ENCODE measurements at places on chromosomes 5 and 9.
A peak's percentile ranks its signal among the peaks of the same experiment; 100 is the strongest.

DNA sequence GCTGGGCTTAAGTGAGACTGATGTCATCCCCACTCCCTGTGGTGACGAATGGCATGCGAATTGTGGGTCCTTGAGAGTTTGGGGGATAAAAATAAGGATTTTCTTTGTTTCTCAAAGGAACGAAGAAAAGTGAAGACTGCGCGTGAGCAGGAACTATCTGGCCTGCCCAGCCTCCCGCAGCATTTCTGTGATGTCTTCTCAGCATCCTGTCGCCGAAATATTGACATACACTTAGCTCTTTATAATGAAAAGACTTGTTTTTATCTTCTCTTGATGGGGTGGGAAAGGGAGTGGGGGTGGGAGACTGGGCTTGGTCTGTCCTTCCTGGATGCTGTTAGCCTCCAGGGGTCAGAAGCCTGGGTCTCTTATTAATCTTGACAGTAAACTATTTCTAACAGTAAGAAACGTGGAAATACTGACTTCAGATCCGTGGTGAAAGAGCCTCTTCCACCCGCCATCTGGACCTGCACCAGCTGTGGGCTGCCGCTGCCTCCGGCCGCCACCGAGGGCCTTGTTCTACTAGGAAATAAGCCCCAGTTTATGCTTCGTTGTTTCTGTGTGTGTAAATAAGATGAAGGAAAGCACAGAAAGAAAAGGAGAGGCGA, 239.6 kb downstream of the FANCC start:
- no peak for DNase-seq

DNA sequence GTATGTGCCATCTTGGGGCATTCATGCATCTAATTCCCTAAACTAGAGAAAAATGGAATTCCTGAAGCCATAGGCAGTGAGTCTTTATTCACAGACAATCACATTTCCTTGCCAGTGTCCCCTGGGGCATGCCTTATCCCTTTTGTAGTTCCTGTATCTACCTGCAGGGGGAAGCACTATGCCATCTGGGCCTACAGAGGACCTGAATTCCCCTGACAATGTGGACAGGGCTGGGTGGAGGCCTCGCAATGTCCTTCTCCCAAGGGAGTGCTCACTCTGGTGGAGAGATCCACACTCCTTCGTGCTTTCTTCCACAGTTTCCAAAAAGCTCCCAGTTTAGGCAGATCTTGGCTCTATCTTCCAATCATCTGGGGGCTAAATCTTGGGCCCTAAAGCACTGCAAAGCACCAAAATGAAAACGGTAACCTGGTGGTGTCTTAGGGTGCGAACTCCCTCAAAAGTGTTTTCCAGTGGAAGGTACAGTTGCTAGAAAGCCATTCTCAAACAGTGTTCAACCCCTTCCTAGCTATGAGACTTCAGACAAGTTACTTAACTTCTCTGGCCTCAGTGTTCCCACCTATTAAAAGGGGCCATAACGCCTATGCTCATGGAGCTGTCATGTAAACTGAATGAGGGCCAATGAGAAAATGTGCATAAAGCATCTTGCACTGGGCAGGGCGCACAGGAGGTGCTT, 17.5 kb downstream of the WHRN start:
- peak; percentile 88 for DNase-seq

- no peak for DNase-seq
Measured at GRCh38 chr9:5140151-5140550, 45.3 kb downstream of the INSL6 start.

DNA sequence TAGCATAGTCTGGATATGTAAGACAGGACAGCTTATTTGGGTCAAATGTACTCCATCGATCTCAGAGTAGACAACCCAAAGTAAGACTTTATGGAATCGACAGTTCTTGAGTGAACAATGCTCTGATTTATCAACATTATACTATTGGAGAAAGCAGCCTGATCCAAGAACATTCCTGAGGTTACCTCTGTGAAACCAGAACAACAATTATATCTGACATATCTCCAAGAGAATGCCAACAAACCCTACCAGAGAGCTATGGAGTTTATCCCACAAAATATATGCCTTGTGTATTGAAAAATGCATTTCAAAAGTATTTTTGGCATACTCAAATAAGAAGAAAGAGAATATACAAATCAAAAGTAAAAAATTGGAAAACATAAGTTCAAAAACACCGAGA, 1985.9 kb downstream of the EFNA5 start:
- DNase-seq: peak; percentile 62

GRCh38 chr9:136795000-136795348, 1.2 kb upstream of the CCDC183 start:
- DNase-seq: no peak

DNA sequence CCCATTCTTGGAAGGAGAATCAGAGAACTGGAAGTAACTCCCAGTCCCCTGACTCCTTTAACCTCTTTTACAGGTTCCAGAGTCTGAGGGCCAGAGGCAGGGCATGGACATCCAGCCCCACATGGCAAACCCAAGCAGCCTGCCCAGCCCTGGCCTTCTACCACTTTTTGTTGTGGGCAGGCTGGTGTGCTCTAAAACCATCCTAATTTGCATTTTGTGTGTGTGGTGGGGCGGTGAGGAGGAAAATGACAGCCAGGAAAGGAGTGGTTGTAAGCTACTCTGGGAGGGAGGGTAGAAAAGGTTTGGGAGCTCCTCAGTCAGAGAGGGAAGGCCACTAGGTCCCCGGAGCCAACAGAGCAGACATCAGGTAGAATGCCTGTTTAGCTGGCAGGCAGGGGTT, 90.6 kb downstream of the PSD2 start:
- DNase-seq: peak; percentile 31

DNA sequence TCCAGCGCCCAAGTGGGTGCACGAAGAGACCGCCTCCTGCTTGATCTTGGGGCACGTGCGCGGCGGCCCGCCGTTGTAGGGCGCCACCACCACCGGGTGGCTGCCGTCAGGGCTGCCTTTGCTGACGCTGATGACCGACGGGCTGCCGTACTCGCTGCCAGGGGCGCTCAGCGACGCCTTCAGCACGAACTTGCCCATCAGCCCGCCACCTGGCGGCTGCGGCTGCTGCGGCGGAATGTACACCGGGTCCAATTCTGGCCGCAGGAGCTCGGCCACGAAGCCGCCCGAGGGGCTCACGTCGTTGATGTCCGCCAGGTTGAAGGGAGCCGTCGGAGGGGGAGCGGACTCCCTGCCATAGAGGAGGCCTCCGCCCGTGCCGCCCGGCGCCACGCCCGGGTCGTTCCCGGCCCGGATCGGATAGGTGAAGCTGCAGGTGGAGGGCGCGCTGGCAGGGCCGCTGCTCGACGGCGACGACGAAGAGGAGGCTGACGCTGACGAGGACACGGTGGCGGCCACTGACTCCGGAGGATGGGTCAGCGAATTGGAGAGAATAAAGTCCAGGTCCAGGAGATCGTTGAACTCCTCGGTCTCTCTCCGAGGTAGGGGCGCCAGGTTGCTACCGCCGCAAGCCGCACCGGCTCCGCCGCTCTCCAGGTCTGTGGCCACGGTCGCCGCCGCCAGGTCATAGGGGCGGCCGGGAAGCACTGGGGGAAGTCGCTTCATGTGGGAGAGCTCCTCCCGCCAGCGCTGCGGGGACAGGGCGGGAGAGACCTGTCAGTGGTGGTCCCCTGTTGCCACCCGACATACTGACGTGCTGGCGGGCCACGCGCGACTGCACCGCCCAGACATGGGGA, 1.8 kb downstream of the KLF4 start:
- peak; percentile 74 for DNase-seq

- peak; percentile 75 for DNase-seq
Measured at GRCh38 chr9:130143958-130144366, 28.2 kb upstream of the NCS1 start.

DNA sequence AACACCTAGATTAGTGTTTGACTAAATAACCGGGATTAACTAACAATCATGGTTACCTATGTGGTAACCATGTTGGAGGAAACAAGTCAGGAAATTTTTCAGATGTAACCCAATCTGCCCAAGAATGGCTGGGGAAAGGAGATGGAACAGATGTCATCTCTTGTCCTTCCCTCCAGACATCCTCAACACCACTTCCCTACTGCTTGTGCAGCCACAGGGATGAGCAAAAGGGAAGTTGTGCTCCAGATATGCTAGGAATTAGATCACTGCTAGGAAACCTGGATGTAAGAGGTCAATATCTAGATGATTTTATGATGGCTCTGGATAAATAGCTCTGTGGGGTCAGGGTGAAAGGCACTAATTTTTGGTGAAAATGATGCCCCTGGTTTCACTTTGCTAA, 61.3 kb upstream of the ELL2 start:
- DNase-seq: no peak

DNA sequence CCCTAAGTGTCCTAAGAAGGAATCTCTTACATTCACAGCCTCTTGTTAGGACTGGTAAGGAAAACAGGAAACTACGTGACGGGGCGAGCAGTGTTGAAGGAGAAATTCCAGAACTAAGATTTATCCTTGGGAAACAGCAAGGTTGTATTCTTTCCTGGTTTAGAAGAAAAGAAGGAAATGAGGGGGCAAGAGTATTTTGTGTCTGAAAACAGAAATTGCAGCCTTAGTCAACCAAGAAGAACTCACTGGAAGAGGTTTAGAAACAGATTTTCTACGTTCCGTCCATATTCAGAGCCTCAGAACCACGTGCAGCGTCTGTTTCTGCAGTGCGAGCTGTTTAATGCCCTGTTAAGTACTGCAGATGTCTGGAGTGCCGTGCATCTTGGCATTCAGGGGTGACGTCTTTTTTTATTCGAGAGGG, 75.2 kb downstream of the GOLPH3 start:
- no peak for DNase-seq

GRCh38 chr9:110028676-110029075, 179.3 kb downstream of the C9orf152 start:
- DNase-seq: no peak
